ENCODE measurements at places on chromosomes 1 and 21.

- no peak for DNase-seq
Measured at GRCh38 chr21:38267991-38268863, 11.4 kb downstream of the KCNJ15 start.

- no peak for DNase-seq
Measured at GRCh38 chr1:48673332-48674105, 103.2 kb downstream of the BEND5 start.

DNA sequence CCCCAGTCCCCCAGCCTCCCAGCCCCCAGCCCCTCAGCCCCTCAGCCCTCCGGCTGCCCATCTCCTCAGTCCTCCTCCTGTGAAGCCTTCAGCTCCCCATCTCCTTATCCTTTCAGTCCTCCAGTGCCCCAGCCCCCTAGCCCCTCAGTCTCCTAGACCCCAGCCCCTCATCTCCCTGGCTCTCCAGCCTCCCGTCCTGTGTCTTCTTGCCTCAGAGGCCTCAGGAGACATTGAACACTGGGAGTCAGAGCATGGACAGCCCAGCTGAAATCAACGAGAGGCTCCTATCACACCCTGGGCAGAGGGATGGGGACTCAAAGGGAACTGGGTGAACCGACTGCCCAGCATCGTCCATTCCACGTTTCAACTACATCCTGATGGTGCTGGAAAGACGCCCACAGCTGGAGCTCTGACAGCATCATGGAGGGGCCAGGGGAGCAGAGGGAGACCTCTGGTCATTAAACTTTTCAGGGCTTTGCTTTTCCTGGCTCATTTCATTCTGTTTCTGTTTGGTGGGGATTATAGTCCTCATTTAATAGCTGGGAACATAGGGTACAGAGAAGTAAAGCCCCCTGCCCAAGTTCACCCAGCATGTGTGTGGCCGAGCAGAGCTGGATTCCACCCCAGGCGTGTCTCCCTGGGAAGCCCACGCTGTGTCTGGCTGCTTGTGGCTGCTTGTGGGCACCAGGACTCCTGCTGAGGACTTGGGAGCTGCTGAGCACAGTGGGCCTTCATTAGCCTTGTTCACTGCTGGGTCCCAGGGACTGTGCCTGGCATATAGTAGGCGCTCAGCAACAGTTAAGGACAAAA is 396.7 kb downstream of the PTPRU start:
- DNase-seq = no peak

DNA sequence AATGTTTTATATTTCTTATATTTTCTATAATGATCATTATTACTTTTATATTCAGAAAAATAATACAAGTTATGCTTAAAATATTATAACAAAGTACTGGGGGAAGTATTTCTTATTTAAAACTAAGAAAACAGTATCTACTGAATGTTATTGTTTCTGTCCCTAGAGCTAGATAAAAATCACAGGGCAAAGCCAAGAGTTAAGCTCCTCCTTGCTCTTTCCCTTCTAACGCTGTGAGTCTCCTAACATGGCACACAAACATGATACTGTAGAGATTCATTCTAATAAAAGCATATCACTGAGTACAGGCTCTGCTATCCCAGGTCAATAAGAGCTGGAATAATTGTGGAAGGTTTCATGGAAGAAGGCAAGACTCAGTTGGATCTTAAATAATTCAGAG is 53.4 kb downstream of the PTPN14 start:
- DNase-seq = no peak

DNA sequence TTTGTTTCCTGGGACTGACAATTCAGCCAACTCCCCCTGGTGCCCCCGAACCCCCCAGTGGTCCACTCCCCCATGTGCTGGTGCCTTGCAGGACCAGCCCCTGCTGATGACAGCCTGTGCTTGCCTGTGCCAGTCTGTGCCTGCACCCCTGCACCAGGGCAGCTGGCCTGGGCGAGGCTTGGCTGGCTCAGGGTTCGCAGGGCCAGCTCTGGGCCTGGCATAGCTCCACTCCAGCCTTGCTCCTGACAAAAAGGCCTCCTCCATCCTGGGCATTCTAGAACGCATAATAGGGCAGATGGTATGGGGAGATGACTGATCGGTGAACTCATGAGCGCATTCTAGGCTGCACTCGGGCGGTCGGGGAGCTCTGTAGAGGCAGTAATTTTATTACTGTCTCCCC is 5.4 kb downstream of the CNTN2 start:
- DNase-seq = no peak

GRCh38 chr1:213277036-213277435 is 226.0 kb downstream of the RPS6KC1 start:
- no peak for DNase-seq

DNA sequence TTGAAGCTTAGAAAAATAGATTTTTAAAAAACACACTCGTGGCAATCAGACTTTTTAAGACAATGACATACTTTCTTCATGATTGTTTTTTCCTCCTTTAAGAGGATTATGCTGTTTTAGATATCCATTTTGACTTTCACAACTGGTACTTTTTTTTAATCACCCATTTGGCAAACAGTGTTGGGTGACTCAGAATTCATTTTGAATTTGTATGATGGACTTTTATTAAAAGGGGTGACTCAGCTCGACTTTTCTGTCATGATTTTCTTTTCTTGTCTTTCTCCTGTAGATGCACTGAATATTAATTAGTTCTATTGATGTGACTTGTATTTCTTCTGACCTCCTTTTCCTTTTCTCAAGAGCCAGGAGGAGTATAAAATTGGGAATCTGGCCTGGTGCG is 44.7 kb downstream of the FMN2 start:
- no peak for DNase-seq

GRCh38 chr1:9539829-9540550 is 725 bp downstream of the SLC25A33 start:
- DNase-seq = peak; percentile 50

DNA sequence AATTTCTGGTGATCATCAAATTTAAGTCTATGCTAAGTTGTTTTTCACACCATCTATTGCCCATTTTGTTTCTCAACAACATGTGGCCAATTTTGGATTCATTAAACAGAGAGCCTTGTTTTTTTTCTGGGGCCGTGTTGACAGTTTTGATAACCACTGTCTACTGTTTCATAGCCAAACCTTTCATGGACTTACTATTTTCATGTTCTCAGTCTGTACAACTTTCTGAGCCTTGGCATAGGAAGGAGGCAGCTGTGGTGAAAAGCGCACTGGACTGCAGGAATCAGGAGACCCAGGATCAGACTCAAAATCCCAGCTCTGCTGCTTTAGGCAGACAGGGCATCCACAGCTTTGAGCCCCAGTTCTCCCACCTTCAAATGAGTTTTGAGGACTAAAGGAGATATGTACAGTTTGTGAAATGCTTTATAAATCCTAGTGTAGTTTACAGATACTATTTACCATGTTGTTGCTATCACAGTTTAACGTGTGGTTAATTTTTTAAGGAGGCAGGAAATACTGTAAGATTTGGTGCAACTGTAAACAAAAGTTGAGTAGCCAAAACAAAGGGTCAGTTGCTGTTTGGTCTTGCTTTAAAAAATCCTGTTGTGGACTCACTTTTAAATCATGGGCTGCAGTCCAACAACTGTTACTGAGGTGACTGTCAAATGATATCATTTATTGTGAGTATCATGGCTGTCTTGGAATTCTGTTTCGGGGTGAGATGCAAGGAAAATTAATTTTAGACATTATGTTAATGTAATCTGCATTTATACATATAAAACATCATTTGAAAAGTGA is 2.9 kb downstream of the MACO1 start:
- DNase-seq = no peak

GRCh38 chr21:22961258-22961657 is 1963.0 kb downstream of the NCAM2 start:
- DNase-seq = no peak

- no peak for DNase-seq
Measured at GRCh38 chr21:27681841-27682240, 715.0 kb upstream of the ADAMTS5 start.

DNA sequence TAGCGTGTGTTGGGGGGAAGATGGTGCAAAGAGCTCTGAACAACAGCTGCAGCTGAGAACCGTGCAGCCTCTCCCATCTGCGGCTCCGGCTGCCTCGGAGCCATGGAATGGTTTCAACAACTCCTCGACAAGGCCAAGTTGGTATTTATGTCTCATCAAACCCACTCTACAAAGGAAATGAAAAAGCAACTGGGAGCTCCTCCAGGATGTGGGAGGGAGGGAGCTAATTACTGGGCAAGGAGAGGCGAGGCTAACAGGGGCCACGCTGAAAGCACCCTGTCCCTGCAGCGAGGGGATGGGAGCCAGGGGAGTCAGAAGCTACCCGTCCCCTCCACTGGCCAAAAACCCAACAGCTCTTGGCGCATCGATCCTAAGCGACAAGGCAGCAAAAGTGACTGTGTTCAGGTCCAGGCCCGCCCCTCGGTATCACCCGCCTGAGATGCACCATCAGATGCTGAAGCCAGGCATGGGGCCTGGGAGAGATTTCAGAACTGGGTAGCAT is 63.1 kb downstream of the ACOT7 start:
- DNase-seq = no peak

- DNase-seq = no peak
Measured at GRCh38 chr1:20540281-20540680, 12.1 kb upstream of the FAM43B start.

DNA sequence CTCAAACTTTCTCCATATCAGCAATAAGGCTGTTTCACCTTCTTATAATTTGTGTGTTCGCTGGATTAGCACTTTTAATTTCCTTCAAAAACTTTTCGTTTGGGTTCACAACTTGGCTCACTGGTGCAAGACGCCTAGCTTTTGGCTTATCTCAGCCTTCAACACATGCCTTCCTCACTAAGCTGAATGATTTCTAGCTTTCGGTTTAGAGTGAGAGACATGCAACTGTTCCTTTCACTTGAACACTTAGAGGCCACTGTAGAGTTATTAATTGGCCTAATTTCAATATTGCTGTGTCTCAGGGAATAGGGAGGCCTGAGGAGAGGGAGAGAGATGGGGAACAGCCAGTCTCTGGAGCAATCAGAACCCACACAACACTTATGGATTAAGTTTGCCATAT is 41.2 kb upstream of the IFNLR1 start:
- no peak for DNase-seq

- DNase-seq = no peak
Measured at GRCh38 chr1:33971018-33971710, 107.3 kb downstream of the HMGB4 start.

DNA sequence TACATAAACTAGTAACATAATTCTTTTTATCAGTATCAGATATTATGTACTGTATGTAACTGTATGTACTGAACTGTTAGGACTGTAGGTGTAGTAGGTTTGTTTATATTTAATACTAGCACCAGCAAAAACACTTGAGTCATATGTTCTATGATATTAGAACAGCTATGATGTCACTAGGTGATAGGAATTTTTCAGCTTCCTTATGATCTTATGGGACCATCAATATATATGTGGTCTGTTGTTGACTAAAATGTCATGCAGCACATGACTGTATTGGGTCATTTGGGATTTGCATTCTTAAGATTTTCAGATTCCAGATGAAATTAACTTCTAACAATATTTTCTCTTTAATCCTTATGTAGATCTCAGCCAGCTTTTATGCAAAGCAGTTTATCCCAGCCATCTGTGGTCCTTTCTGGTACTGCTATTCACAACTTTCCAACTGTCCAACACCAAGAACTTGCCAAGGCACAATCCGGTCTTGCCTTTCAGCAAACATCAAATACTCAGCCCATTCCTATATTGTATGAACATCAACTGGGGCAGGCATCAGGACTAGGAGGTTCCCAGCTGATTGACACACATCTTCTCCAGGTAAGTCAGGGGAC is 38.3 kb upstream of the MYOCOS start:
- DNase-seq = no peak

GRCh38 chr1:3852711-3853485 is 4.1 kb downstream of the CEP104 start:
- no peak for DNase-seq

DNA sequence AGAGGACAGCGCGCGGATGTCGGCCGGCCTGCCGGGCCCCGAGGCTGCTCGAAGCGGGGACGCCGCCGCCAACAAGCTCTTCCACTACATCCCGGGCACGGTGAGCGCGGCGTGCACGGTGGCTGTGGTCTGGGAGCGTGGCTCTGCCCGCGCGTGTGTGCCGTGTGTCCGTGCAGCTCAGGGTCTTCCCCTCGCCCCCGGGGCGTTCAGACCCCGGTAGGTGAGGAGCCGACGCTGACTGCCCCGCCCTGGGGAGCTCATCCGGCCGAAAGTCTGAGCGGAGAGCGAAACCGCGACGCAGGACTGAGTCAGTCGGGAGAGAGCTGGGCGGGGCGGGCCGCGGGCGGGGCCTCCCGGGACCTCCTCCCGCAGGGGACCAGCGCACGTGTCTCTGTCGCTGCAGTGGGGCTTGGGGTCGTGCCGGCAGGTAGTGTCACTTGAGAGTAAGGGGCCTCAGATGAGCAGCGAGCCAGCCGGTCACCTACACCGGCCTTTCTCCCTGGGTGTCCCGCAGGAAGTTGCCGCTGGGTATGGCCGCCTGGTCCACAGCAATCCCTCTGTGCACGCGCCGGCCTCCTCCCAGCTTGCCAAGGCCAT is 520 bp downstream of the PLEKHN1 start:
- DNase-seq = peak; percentile 80

GRCh38 chr1:3135073-3135702 is 66.2 kb downstream of the PRDM16 start:
- DNase-seq = no peak

GRCh38 chr1:82094136-82094535 is 293.4 kb downstream of the ADGRL2 start:
- no peak for DNase-seq

GRCh38 chr1:66296370-66296769 is 237.6 kb upstream of the SGIP1 start:
- DNase-seq = no peak

- DNase-seq = no peak
Measured at GRCh38 chr21:44871576-44872269, 1.8 kb downstream of the PTTG1IP start.

DNA sequence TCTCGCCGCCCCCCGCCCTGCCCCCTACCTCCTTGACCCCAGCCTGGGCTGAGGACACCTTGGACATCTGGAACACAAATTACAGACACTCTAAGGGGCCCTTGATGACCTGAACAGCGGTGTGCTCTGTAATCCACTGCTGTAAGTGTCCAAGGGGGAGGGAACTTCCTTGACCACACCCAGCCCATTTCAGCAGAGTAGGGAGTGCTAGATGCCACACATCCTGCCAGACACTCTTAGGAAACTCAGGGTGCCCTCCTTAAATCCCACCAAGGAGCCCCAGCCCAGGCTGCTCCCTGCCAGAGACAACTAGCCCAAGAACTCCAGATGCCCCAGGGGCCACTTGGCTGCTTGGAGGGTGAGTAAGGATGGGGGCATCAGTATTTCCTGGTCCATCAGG is 282.2 kb downstream of the RRAGC start:
- no peak for DNase-seq

- no peak for DNase-seq
Measured at GRCh38 chr1:103056423-103056822, 51.9 kb downstream of the COL11A1 start.

Measured in stimulated activated CD4-positive, alpha-beta T cell treated with anti-CD3 and anti-CD28 coated beads, Interleukin-1b, Interleukin-23, amount 100 ng/mL, for 4 hours (primary cell).